ENCODE measurements at places on chromosomes 2 and 18. TPM values are rescaled to one million over a fixed set of nuclear protein-coding genes. Genes with fewer than 3 reads are reported as not detected.

DNA sequence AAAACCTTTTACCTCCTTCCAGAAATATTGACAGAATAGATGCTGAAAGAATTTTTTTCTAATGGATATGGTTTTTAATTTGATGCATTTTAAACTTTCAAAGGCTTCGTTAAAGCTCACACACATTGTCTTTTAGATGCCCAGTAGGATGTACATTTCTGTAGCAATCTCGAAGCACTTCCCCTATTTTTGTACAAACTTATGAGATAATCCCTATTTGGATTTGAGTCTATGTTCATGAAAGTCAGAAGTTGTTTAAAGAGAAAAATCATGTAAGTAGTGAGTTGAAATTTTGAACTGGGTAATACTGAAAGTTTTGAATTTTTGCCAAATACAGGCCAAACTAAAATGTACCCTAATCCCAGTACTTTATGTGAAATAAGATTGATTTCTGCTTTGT, 38.1 kb upstream of the MMADHC start:
- no peak for DNase-seq

GRCh38 chr18:51185075-51185474, 12.4 kb downstream of the MEX3C start:
- no peak for DNase-seq

GRCh38 chr2:127659408-127660290, 13.7 kb downstream of the GPR17 start:
- no peak for DNase-seq

- peak; percentile 48 for DNase-seq
Observed at GRCh38 chr2:156021146-156022040, 311.1 kb downstream of the NR4A2 start.

- no peak for DNase-seq
Observed at GRCh38 chr2:20669562-20670314, 2.8 kb downstream of the GDF7 start.

DNA sequence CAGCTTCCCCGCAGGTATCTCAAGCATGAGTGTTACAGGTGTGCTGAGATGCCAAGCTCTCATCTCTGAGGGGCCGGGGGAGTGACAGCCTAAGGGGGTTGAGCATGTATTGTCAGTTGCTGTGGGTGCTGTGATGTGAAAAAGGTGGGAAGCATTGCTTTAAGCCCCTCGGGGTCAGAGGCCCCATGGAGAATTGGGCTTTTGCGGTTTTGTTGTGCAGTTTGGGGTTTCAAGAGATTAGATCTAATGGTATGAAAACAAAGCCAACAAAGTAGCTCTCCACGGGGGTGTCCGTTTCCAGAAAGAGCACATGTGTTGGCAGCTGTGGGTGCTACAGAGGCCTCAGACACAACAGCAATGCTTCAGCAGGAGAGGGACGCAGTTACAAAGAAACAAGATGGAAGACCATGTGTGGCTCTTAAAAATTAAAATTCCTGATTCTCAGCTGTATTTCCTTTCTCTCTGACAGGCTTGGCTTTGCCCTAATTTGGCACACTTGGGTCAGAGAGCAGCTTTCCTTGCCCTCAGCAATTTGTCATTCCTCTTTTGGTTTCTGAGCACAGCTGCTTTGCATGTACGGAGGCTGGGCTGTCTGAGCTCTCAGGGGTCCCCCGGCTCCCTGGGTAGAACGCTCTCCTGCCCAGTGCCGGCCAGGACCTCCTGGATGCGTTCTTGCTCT, 69.9 kb downstream of the TMEM247 start:
- no peak for DNase-seq

Gene CLEC4F
- total RNA-seq: not detected

Gene MARCHF4
- 1.9 TPM for total RNA-seq
